ENCODE measurements at places on chromosomes 3 and 15.

GRCh38 chr3:45677033-45677446 is 12.2 kb upstream of the SACM1L start:
- no peak for DNase-seq

DNA sequence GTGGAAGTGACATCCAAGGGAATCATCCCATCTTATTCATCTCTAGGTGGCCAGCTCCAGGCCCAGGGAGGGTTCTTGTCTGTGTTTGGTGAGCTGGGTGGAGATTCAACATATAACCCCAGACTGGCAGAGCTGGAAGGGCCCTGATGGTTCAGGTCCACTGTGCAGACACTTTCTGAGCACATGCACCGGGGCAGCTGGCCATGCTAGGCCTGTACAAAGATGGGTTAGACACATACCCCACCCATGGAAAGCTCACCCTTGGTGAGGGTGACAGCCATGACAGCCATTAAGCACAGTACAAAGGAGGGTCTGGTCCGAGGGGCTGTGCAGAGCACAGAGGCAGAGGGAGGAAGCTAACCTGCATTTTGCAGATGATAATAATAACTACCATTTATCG is 100.4 kb downstream of the CORO2B start:
- no peak for DNase-seq

- DNase-seq = no peak
Measured at GRCh38 chr15:48828906-48829305, 18.0 kb upstream of the CEP152 start.

DNA sequence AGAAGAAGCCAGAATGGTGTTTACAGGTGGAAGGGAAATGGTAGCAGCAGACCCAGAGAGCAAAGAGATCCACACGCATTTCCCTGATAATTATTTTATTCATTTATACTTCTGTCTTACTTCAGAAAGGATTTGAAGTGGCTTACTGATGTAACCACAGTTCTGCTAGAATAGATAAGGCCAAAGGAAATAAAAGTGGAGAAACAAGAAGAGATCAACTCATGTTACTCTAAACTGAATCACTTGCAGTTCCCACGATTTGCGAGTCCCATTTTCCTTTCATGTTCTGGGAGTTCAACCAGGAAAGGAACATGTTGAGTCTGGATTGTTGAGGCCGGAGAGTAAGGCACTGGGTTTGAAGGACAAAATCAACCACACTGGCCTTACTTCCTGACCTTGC is 151.8 kb downstream of the MYRIP start:
- no peak for DNase-seq

- no peak for DNase-seq
Measured at GRCh38 chr3:109098079-109098644, 19.8 kb downstream of the MORC1 start.

GRCh38 chr3:112675943-112676535 is 35.1 kb upstream of the CCDC80 start:
- no peak for DNase-seq

DNA sequence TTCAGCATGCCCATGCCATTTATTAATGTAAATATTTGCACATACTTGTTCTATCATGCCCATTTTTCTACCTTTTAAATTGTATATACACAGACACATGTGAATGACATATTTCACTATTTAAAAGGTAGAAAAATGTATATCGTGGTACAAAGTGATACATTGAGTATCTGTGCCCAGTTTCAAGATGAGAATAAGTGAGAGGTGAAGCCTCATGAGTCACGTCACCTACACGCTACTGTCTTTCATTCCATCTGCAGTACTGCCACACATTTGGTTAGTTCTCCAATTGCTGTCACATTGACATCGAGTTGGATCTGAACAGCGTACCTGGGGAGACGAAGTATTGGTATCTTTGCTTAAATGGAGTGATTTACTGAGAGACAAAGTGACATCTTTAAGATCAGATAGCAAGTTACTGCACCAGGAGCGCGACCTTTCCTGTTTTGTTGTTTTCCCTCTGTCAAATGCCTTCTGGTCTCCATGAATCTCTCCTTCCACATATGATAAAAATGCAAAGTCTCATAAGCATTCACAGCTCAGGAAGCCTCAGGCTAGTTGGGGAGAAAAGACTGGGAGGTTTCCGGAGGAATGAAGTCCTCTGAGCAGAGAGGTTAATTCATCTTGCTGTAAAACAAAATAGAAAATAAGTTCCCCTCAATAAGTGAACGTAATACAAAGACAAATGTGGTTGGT is 12.0 kb downstream of the GREM1 start:
- no peak for DNase-seq

DNA sequence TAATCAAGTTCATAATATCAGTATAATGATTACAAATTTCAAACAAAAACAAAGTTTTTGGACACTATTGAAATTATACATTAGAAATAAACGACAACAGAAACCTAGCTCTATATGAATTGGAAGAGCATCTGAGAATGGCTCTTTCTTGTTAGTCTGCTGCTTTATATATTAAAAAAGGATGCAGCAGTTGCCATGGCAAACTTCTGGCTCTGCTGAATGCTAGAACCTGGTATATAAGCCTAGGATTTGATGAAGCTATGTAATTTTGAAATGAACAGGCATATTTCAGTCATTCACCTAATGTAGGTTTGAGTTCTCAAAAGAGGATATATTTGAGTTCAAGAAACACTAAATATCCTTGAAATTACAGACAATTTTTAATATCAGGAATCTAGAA is 252.7 kb upstream of the KCNMB2 start:
- DNase-seq = no peak

DNA sequence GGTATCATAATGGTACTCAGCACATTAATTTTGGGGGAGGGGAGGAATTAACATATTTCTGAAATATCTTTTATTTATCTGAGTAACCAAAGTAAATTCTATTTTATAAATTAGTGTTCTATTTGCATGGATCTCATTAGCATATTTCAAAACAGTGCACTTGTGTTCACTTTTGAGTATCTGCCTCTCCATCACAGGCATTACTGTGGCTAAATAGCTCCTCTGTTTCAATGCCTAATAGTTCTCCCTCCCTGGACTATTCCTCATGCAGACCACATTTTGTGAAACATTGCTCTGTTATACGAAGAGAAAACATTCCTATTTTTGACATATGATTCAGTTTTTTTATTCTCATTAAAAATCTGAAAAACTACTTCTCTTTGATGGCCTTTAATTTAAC is 1127.8 kb downstream of the TUSC7 start:
- no peak for DNase-seq

GRCh38 chr15:66703540-66703941 is 1.5 kb downstream of the SMAD6 start:
- no peak for DNase-seq

DNA sequence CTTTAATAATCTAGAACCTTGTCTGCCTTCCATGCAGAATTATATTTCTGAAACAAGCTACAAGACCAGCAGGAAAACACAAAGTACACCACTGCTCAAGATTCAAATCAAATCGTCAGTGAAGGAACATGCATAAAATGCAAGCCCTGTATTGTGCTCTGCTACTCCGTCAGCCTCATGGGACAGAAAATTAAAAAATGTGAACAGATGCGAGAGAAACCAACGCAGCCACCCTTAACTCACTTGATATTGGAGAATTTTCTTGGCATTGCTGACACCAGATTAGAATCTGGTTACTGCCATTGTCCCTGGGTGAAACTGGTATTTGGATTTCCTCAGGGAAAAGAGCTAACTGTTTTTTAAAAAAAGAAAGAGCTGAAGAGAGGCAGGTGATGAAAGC is 23.6 kb downstream of the ANXA2 start:
- no peak for DNase-seq

Measured in activated CD4-positive, alpha-beta T cell treated with anti-CD3 and anti-CD28 coated beads for 24 hours (primary cell).